ENCODE measurements at places on chromosomes 5 and 9. TPM values are rescaled to one million over a fixed set of nuclear protein-coding genes. Genes with fewer than 3 reads are reported as not detected.

The NSMF gene
- total RNA-seq = 36.8 TPM

The DDX4 gene
- total RNA-seq = not detected

DNA sequence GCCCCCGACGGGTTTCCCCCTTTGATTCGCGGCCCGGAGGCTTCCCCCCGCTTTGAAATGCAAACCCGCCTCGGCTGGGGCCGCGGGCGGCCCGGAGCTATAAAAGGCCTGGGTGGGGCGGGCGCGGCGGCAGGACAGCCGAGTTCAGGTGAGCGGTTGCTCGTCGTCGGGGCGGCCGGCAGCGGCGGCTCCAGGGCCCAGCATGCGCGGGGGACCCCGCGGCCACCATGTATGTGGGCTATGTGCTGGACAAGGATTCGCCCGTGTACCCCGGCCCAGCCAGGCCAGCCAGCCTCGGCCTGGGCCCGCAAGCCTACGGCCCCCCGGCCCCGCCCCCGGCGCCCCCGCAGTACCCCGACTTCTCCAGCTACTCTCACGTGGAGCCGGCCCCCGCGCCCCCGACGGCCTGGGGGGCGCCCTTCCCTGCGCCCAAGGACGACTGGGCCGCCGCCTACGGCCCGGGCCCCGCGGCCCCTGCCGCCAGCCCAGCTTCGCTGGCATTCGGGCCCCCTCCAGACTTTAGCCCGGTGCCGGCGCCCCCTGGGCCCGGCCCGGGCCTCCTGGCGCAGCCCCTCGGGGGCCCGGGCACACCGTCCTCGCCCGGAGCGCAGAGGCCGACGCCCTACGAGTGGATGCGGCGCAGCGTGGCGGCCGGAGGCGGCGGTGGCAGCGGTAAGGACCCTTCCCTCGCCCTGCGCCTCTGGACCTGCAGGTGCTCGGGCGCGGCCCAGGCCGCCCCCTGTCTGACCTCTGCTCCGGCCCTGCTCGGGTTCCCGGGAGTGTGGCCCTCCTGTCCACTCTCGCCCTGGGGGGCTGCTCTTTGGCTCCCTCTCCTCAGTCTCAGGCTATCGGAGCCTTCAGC, at the start of gene CDX1:
CDX1 (plus strand) TSS at position 129 of the 862 bp plus-strand sequence; CDS start at position 228, 99 bp downstream.
- no peak for DNase-seq

DNA sequence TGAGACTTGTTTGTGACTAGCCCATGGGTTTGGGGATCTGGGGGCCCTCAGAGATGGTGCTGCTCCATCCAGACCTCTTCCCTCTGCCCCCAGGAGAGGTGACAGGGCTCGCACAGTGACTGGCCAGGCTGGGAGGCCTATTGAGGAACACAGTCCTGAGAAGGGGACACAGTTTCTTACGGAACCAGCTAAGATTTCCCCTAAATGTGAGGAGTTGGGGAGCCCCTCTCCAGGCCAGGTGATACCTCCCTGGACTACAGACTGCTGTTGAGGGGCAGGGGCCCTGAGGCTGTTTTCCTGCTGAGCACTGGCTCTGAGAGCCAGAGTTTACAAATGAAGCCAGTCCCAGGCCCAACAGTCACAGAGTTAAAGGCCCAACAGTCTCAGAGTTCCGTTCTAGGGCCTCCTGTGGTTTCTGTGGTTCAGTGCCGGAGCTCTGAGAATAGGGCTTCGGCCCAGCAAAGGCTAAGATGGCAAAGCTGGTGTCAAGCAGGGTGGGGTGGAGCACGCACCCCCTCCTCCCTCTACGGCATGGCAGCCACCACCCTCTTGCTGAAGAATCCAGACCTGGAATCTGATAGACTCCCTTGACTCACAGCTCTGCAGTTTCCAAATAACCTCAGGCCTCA, 1.1 kb upstream of the SEMA4D start:
- no peak for DNase-seq

The HRH2 gene
- not detected for total RNA-seq

The PRUNE2 gene
- 0.35 TPM for total RNA-seq

The GCNT4 gene
- 0.06 TPM for total RNA-seq

DNA sequence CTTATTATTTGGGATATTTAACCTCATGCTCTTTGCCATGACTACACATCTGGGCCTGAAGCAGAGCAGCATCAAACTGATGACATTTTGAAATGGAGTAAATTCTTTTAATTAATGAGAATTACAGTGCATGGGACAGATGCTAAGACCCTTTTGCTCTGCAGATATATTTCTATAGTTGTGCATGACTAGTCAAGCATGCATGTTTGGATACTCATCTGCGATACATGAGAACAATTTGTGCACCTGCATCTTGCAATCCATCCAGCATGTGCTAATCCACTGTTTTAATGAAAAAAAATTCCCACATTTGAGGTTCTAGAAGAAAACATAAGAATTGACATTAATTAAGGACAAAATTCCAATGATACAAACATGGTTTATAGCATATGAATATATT, 1047.6 kb upstream of the ACO1 start:
- no peak for DNase-seq

The AHRR gene
- 3.7 TPM for total RNA-seq

- DNase-seq = no peak
These were observed 52.3 kb downstream of the GGTA1 start for GRCh38 chr9:121447321-121447834.

The PTPN3 gene
- total RNA-seq = 9.2 TPM

The GPR151 gene
- not detected for total RNA-seq

GRCh38 chr5:16736158-16736995, 119.6 kb upstream of the RETREG1 start:
- DNase-seq = peak; percentile 59

The SLC6A19 gene
- not detected for total RNA-seq

GRCh38 chr5:78112931-78113330, 181.6 kb downstream of the AP3B1 start:
- DNase-seq = no peak

DNA sequence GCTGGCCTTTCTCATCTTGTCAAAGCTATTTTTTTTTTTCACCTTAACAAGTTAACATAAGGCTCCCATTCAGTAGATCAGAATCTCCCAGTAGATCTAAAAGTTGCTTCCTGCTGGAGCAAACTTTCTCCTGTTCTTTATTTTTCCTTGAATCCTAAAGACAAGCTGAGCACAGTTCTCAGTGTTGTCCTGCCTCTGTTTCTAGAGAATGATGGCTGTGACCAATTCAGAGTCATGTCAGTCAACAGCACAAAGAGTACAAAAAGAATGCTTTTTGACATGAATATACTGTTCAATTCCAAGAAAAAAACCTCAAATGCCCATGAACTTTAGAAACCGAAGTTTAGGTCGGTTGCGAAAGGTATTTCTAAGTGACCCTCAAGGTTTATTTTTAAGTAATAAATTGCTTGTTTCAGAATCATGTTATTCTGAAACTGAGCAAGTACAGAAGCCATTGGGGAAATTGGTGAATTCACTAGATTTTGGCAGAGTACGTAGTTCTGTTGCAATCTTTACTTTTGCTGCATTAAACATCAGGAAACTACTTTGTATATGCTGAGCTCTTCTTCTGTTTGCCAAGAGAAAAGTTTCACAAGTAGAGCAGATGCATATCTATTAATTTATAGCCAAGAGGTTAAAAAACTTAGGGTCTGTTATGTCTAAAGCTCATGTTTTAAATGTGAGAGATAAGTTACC, 161.7 kb upstream of the RPS23 start:
- no peak for DNase-seq

The SSNA1 gene
- total RNA-seq = 59.3 TPM

GRCh38 chr5:172945151-172945550, 14.1 kb upstream of the RPL26L1 start:
- no peak for DNase-seq

- DNase-seq = peak; percentile 7
These were observed 385.8 kb downstream of the EFNA5 start for GRCh38 chr5:107284822-107285525.

The EMB gene
- 23.4 TPM for total RNA-seq

The ARID3C gene
- not detected for total RNA-seq

The CBY3 gene
- not detected for total RNA-seq

- no peak for DNase-seq
These were observed 9.1 kb upstream of the MGAT1 start for GRCh38 chr5:180811623-180812124.

The GOLM1 gene
- 111 TPM for total RNA-seq

DNA sequence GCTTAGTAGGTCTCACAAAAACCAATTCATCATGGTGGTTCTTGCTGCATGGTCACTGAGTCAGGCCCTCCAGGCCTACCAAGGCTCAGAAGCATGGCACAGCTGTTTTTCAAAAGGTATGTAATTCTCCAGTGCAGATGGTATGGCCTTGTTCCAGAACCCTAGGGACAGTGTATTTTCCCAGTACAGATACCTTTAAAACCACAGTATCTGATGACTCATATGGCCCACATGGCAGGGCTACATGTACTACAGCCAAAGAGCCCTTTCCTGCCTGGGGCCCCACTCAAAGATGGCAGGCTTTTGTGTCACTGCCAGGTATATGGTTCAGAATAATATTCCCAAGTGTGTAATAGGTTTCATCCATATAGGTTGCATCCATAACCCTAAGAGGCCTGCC, 16.5 kb downstream of the CSF2 start:
- no peak for DNase-seq

Measured in NCI-H460 (cell line).